ENCODE measurements at places on chromosomes 16 and 17.

GRCh38 chr17:80943346-80944145 lies 48.1 kb upstream of the CHMP6 start:
- DNase-seq = no peak

DNA sequence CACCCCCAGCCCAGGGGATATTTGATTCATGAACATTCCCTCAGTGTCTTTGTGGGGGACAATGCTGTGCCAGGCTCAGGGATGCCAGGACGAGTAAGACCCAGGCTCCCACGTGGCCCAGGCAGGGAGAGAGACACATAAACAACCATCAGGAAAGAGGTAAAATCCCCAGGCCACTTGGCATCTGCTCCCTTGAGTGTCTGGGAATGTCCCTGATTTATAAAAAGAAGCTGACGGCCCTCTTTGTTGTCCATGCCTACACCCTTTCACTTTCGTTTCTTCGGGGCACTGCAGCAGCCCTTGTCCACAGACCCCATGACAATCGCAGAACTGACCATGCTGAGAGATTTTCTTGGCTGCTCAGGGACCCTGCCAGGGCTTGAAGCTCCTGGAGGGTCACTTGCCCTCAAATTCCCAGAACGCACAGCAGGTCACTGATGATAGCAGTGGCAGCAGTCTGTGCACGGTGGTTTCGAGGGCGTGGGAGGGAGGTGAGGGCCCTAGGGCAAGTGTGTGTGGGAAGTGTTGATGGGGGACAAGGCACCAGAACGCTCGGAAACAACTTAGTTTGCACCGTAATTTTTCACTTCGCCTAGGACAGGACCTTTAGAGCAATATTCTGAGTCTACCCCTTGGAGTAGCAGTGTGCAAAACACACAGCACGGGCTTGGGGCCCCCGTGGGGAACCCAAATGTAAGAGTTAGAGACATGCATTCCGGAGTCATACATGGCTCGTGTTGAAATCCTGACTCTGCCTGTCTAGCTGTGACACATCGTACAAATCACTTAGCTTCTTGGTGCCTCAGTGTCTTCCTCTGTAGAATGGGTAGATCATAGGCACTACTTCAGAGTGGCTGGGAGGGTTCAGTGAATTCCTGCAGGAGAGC lies 4.7 kb downstream of the NOD2 start:
- DNase-seq = peak; percentile 61

DNA sequence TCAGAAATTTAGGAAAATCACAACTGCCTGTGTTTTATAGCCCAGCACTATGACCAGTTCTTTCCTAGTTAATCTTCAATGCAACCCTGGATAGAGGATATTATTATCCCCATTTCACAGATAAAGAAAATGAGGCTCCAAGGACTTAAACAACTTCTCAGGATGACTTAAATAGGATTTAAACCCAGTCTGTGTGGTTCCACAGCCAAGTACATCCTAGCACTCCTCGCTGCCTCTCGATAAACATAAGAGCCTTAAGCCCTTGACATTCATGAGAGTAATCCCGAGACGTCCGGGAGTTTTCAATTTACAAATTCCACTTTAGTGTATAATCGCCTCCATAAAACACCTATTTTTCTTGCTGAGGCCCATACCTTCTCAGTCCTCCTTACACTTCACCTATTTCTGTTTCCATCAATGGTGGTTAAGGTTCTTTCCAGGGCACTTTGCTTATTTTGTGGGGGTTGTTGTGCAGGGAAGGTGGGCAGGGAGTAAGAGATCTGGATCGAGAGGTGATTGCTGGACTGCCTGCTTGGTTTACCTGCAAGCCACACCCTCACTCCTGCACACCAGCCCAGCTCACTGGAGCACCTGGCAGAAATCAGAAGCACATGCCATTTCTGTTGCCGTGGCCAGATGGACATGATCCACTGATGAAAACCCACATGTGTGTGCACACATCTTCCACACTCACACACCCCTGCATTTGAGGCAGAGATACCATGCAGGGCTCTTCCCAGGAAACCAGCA lies 50.5 kb downstream of the ASIC2 start:
- no peak for DNase-seq

GRCh38 chr17:65984299-65984698 lies 207.6 kb downstream of the CEP112 start:
- DNase-seq = no peak

- DNase-seq = peak; percentile 21
Measured at GRCh38 chr17:48440669-48441068, 10.7 kb upstream of the SKAP1 start.

GRCh38 chr17:3528880-3529511 lies 28.6 kb downstream of the TRPV3 start:
- no peak for DNase-seq

DNA sequence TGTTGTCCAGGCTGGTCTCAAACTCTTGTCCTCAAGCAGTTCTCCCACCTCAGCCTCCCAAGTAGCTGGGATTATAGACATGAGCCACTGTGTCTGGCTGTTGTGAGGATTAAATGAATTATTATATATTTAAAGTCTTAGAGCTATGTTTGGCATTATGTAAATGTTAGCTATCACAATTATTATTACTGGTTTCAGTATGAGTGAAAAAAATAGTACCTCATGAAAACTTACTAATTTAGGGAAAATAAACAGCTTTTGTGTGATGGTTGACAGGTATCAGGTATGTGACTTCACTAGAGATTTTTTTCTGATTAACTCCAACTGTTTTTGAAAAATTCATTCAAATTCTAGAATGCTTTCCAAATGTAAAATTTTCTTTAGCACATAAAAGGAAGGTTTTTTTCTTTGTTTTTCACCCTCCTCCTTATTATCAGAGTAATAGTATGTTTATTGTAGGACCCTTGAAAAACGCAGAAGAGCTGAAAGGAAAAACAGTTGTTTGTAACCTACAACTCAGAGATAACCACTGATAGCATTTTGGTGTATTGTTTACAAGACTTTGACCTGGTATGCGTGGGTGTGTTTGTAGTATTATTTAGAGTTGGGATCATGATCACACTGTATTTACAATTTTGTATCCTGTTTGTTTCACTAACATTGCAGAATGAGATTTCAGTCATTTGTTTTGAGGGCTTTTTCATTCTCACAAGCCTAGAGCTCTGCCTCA lies 13.2 kb downstream of the NLK start:
- DNase-seq = no peak

DNA sequence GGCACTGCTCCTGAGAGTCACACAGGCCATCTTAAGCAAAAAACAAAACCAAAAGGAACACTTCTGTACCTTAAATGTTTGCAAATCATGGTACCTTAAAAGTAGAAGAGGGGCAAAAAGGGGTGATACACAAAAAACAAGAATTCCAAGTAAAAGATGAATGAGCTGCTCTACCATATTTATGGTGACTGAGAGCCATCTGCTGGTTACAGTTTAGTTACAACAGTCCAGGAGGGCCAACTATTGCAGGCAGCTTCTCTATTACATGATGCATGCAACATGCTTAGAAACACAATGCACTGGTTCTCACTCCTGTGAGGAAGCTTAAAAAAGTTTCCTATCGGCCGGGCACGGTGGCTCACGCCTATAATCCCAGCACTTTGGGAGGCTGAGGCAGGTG lies 53.5 kb downstream of the STX8 start:
- peak; percentile 69 for DNase-seq

GRCh38 chr17:2123375-2124251 lies 68.7 kb downstream of the HIC1 start:
- DNase-seq = no peak

DNA sequence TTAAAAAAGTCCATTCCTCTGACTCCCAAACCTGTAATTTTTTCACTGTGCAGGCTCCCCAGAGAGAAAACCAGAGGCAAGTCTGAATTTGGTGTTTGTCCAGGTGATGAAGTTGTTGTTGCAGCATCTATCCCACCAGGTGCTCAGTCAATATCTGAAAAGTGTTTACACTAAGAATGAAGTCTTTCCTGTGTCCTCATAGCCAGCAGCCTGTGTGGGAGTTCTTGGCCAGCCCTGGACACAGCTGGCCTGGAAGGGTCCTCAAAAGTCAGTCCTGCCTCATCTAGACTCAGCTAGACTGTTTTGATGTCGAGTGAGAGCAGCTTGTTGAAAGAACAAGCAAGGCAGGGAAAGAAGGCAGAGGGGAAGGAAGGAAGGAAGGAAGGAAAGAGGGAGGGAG lies 3.3 kb upstream of the PMP22 start:
- DNase-seq = no peak

- DNase-seq = no peak
Measured at GRCh38 chr17:76254275-76254674, 10.9 kb upstream of the UBALD2 start.

GRCh38 chr16:12627394-12627793 lies 176.3 kb downstream of the CPPED1 start:
- DNase-seq = no peak

DNA sequence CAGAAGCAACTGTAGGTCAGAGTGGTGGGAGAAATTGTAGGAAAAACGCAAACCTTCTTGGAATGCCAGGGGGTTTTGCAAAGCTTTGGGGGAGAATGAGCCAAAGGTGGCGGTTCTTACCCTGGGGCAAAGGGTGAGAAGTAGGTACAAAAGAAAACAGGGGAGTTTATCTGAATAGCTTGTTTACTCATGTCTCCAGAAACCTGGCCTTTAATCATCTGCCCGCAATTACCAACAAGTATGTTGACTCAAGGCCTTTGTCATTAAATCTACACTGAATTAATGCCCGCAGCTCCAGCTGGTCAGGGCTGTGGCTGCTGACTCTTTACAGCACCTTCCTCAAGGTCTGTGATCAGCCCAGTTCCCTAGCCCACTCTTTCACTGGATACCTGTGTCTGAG lies 320.1 kb downstream of the CBLN1 start:
- DNase-seq = no peak

- no peak for DNase-seq
Measured at GRCh38 chr16:19728636-19728965, 10.5 kb downstream of the IQCK start.

GRCh38 chr16:351804-352520 lies 561 bp downstream of the AXIN1 start:
- peak; percentile 30 for DNase-seq

DNA sequence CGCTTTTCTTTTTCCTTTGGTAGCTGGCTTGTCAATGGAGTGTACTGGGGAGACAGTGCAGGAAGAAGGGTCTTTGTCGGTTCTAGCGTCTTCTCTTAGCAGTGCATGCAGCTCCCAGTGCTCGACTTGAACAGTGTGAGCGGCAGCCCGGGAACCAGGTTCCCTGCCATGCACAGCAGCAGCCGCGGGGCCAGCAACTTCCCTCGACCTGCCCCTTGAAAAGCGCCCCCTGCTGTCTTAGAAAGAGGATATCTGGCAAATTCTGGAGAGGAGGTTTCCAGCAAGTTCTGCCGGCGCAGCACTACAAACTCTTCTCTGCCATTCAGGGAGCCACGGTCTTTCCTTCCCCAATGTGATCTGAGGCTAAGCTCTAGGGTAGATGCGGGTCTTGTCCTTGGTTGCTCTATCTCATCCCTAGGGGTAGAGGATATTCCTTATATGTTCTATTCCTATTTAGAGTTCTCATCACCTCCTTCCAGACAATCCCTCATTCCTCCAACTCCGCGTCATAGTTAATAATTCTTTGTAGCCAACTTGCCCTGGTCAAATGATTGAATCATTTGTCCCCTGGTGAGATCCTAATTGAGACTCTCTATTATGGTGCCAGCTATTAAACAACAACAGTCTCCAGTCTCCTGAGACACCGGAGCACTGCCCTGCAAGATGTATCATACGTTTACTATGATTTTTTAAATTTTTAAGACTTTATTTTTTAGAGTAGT lies 451.3 kb downstream of the PMP22 start:
- DNase-seq = no peak

DNA sequence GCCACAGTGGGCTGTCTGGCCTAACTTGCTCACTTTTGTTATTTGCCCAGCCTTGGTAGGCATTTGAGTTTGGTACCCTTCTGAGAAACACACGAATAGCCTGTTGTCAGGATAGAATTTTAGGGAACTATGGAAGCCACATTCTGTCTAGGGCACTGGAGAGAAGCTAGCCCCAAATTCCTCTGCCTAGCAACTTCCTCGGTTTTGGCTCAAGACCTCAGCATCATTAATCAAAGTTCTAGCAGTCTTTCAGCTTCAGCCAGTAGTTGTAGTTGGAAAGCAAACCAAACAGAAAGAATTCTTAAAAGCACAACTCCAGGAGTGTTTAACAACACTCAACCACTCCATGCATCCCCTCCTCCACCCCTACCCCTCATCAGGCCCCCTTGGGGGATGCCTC lies 572.1 kb upstream of the PSMD7 start:
- no peak for DNase-seq

DNA sequence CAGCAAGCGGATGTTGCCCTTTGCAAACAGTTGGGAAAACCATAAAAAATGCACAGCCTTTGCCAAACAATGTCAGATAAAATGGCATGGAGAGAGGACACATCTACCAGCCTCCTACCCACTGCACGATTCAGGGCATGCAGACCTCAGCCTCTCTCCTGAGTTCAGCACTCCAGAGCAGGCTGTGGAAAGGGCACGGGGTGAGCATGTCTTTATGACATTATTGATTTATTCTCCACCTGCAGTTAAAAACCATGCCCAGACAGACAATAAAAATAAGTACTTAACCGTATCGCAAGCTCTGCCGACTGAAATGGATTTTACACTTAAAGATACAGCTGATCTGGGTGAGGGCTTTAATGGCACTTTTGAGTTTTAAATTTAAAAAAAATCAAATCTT lies 127.1 kb downstream of the MAF start:
- DNase-seq = no peak

DNA sequence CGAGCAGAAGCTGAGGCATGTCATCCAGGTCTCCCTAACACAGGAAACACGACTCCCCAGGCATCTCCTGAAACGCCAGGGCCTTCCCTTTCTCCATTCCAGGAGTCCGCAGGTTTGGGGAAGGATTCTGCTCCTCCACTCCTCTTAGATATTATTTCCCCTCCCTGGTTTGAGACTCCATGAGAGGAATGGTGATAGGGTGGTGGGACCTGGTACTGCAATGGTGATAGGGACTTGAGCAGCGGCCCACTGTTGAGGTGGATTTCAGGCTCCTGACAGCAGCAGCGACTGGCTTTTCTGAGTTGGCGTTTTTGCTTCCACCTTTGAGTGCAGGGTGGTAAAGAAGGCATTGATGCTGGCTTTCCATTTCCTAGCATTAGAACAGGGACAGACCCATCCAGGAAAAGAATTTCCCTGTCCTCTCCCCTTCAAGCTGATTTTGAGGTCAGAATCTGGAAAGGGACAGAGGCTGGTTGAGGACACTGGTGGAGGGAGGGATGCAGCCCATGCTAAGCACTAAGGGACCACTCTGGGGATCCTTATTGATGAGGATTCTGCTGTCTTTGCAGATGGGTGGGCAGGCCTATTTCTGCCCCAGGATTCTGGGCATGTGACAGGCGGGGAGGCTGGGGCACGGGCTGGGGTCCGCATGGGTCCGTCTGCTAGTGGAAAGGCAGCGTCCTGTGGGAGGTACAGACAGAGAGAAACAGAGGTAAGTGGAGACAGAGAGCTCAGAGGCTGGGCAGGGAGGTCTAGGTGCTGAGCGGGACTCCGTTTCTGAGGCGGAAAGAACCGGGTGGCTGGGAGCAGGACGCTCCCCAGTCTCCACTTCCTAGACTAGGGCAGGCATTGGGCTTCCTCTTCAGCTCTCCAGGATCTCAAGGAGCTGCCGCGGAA lies 1.3 kb upstream of the TBX4 start:
- DNase-seq = no peak

- DNase-seq = no peak
Measured at GRCh38 chr16:48277158-48277557, 29.8 kb upstream of the ABCC11 start.
